ENCODE measurements at places on chromosomes 13 and 19.

DNA sequence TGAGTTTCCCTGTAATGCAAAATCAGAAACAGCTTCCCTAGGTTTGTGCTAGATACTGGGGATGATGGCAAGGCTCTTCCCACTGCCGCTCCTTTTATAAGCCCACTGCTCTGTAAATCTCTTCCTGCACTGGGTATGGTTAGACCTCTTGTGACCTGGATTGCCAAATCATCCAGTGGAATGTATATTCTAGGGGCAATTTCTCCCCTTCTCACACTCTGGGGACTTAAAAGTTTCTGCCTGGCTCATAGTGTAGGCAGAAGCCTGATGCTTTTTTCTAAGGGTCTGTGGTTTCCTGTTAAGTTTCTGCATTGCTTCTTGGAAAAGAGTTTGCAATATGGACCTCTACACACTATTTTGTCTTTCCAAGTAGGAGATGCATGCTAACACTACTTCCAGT is 1582.0 kb upstream of the PCDH20 start:
- no peak for DNase-seq

GRCh38 chr13:43285933-43286597 is 262.7 kb downstream of the DNAJC15 start:
- DNase-seq = no peak

DNA sequence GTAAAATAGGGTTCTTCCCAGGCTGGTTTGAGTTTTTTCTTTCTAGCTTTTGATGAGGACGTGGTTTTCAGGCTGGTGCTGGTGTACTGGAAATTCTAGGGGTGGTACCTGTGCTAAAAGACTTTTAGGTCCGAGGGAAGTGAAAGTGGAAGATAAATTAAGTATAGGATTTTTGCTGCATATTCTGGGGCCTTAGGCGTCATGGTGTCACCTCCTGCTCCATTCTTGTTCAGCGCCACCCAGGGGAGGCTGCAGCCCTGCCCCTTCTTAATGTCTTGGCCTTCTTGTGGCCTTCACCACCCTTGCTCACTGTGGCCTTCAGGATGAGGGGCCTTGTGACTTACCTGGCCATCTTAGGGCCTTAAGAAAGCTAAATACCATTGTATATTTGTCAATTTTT is 12.4 kb downstream of the ZNF552 start:
- no peak for DNase-seq

DNA sequence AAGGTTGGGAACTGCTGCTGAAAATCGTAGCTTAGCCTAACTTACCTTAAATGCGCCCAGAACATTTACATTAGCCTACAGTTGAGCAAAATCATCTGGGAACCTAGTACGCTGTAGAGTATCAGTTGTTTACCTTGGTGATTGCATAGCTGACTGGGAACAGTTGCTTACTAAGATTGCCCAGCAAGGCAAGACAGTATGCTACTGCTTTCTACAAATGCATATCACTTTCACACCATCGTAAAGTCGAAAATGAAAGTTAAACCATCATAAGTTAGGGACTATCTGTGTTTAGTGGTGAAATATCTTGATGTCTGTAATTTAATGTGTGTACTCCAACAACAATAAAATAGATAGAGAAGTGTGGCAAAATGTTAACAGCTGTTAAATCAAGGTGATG is 1670.6 kb upstream of the PCDH20 start:
- no peak for DNase-seq

- DNase-seq = no peak
Measured at GRCh38 chr19:30969591-30969990, 379.6 kb downstream of the TSHZ3 start.

DNA sequence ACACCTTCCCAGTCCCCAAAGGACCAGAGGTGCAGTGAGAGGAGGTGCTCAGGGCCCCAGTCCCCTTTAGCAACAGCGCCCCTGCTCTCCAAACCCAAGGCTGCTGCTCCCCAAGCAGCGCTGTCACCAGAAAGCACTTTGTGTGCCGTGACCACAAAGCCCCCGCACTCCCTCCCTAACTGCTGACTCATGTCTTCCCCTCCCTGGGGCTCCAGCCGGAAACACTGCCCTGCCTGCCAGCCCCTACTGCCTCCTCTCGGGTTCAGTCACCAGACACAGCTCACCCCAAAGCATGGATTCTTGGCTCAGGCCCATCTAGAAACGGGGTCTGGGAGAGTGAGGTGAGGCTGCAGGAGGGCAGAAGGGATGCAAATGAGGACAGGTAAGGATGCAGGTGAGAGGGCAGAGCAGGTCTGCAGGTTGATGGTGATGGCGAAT is 4.9 kb upstream of the TNFSF14 start:
- DNase-seq = peak; percentile 68

GRCh38 chr13:36428086-36428485 is 4.2 kb upstream of the CCNA1 start:
- DNase-seq = no peak

All from ELF-1 (cell line).